ENCODE measurements at places on chromosomes 1 and 21.

DNA sequence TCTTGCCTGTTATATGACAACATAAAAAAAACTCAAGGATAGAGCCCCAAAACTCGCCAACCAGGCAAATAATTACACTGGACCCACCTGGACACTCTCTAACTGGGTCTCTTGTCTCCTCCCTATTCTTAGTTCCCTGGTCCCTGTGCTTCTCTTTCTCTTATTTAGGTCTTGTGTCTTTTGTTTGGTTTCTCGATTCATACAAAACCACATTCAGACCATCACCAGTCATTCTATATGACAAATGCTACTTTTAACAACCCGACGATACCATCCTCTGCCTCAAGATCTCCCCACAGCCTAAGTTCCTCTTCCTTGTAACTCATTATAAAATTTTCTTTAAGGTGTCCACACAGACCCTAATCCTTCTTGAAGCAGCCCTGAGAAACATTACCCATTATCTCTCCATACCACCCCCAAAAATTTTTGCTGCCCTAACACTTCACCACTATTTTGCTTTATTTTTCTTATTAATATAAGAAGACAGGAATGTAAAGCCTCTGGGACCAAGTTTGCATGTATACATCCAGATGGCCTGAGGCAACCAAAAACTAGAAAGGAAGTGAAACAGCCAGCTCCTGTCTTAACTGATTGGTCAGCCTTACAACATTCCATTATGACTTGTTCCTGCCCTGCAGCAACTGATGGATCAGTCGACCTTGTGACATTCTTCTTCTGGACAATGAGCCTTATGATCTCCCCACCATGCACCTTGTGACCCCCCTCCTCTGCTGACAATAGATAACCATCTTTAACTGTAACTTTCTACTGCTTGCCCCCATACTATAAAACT, 638.2 kb downstream of the AMY1C start:
- no peak for DNase-seq

DNA sequence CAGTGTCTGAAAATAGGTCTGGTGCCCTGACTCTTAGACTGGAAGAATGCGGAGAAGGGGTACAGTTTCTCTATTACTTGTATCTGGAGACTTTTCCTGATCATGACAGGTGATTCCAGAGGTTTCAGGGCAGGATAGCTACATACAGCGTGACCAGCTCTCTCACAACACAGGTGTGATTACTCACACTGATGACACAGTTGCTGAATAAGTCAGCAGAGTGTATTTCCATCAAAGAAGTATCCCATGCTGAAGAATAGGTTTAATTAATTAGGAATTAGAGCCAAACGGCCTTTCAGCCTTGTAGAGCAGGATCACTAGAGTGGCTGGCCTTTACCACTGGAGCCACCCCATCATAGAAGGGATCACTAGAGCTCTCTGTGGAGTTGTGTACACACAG, 298.6 kb downstream of the LMX1A start:
- no peak for DNase-seq

- peak; percentile 83 for DNase-seq
Observed at GRCh38 chr1:155978325-155978972, at the start of gene ARHGEF2. Gene ARHGEF2 (minus strand): TSS chr1:155978547. CDS start chr1:155978427, 120 bp downstream.

DNA sequence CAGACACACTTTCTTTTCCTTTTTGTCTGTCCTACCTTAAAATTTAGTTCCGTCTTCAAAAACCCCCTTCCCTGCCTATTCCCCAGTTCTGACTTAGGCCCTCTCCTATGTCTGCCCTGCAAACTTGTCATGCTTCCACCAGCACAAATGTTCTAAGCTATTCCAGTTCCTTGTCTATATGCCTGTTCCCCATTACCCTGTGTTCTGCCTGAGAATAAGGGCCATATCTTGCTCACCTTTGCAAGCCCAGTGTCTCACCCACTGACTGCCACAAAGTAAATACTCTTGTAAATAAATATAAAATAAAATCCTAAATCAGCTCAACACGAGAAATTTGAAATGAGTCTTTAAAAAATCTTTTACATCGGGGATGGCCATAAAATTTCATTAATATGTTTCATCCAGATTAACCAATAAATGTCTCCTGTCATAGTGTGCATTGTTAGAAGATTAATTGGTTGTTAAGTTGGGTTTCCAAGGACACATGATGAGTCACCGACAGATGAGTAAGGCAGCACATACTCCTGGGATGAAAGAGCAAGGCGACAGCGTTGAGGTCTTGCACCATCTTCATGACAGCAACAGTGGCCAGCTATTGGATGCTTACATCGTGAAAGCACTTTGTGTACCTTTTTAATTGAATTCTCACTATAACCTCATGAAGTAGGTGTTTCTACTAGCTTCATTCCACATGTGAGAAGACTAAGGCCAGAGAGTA, 92.6 kb upstream of the NGF start:
- no peak for DNase-seq

DNA sequence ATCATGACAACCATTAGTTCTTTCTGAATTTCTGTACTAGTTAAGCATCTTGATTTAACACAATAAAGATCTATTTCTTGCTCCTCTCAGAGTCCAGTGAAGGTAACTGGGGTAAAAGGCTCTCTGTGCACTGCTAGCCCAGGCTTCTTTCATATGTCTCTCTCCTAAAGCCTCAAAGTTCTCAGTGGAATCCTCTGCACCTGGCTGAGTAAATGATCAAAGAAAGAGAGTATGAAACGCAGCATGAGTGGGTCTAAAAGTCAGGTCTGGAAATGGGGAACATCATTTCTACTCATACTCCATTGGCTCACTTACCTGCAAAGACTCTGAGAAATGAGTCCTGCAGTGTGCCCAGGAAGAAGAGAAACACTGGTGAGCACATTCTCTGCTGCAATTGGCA, 418.5 kb downstream of the PTPRC start:
- no peak for DNase-seq

GRCh38 chr1:209895709-209896108, 42.3 kb upstream of the SYT14 start:
- DNase-seq: no peak

DNA sequence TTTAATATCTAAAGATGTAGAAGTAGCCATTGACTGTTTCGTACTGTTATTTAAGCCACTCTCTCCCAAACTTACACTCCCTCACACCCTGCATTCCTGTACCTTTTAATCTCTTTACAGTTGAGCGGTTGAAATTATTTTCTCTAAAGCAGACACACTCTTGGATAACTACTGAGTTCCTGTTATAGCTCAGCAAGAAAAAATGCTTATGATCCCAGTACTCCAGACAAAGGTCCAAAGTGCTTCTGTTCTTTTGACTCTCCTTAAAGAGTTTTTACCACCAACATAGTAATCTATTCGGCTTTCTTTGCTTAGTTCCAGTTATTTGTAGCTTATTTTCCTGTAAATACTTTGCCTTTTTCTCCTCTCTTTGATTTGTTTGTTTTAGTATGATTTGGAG, 100.1 kb downstream of the ATF6 start:
- DNase-seq: no peak

- no peak for DNase-seq
Observed at GRCh38 chr1:53579221-53580008, 120.2 kb downstream of the DMRTB1 start.

Measured in CD4-positive, alpha-beta T cell treated with Interleukin-4 for 1 hour (primary cell).